CD4-positive, alpha-beta T cell treated with Interleukin-17A for 1 hour (primary cell): ENCODE measurements at places on chromosomes 2 and 18.

DNA sequence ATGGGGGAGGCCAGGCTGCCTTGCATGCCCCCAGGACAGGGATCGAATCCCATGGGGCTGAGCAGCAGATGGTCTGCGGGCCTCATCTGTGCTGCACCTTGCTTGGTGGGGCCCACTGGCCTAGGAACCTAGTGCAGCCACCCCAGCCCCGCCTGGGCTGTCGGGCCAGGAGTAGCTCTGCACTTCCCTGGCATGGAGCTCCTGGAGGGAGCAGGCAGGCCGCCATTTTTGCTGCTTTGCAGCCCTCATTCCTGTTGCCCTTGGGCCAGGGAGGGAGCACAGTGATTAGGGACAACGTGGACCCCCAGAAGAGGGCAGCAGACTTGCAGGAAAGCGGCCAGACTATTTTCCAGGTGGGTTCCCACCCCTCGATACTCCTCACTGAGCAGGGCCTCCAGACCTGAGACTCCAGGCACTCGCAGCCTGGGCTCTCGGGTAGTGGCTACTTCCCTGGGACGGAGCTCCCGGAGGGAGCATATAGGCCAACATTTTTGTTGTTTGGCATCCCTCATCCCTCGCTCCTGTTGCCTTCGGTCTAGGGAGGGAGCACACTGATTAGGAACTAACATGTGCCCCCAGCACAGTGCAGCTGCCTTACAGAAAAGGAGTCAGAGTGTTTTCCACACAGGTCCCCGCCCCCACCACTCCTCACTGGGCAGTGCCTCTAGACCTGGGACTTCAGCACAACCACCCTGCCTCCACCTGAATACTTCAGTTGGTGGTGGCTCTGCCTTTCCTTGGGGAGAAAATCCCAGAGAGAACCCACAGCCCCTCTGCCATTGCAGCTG, 99.5 kb downstream of the MAIP1 start:
- DNase-seq, result no peak

GRCh38 chr2:127182626-127183458, 37.3 kb downstream of the CYP27C1 start:
- DNase-seq, result no peak

DNA sequence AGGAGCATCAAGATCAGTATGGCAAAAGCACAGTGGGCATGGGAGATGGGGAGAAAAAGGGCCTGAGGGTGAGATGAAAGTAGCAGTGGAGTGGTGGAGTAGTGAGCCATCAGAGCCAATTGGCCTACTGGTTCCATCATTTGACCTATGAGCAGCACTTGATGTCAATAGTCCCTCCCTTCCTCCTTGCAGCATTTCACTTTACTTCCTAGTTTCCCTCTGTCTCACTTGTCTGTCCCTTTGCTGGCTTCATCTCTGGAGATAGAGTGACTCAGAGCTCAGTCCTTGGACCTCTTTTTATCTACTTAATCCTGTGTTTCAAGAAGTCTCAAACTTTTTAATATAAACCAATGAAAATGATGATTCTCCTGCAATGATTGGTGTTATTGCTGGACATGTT, 32.1 kb downstream of the FBXO48 start:
- no peak for DNase-seq

DNA sequence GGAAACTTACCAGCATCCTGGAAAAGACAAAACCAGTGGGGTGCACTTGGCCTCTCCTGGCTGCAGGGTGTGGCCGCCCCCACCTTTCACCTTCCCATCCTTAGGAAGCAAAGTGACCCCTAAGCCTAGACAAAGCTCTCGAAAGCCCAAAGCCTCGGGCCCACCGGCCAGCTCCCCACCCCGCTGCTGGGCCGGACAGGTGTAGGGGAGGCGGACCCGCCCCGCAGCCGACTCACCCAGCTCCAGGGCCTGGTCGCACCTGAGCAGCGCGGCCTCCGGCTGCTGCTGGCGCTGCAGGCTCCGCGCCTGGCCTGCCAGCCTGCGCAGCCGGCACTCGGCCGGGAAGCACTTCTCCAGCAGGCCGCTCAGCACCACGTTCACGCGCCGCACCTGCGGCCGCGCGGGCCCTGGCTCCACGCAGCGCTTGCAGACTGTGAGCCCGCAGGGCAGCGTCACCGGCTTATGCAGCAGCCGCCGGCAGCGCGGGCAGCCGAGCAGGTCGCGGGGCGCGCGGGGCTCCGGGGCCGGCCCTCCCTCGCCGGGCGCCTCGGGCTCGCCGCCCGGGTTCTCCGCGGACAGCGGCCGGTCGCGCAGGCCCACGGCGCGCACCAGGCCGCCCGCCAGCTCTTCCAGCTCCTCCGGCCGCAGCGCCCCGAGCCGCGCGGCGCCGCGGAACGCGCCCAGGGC, 979 bp downstream of the LONRF2 start:
- no peak for DNase-seq

DNA sequence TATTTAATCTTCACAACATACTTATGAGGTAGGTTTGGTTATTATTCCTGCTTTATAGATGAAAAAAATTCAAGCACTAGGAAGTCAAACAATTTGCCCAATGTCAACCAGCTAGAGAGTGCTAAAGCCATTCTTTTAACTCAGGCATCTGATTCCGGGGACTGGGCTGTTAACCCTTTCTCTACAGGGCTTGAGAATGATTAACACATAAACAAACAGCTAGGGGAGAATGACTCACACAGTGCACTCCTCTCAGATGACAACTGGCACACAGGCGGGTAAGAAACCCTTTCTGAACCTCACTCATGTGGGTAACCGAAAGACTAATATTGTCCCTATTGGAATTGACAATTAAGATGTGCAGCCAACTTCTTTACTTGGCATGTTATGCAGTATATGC, 86.3 kb upstream of the FSHR start:
- DNase-seq, result no peak

DNA sequence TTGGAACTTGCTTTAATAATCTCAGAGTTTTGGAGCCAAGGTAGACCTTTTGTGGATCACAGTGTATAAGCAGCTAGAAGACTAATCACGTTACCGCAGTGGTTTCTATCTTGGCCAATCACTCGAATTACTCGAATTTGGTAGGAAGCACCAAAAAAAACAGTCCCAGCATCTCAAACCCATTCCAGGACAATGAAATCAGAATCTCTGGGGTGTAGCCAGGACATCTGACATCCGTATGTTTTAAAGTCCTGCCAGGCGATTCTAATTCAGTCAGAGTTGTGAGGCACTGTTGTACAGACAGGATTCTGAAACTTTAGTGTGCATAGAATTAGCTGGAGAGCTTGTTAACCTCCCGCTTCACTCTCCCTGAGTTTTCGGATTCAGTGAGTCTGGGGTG, 30.8 kb downstream of the GRHL1 start:
- DNase-seq, result no peak
